Stimulated activated CD8-positive, alpha-beta memory T cell treated with anti-CD3 and anti-CD28 coated beads, Interleukin-12 subunit alpha, Interleukin-12 subunit beta, amount 100 ng/mL, for 4 hours (primary cell): ENCODE measurements at places on chromosomes 7 and 10.

DNA sequence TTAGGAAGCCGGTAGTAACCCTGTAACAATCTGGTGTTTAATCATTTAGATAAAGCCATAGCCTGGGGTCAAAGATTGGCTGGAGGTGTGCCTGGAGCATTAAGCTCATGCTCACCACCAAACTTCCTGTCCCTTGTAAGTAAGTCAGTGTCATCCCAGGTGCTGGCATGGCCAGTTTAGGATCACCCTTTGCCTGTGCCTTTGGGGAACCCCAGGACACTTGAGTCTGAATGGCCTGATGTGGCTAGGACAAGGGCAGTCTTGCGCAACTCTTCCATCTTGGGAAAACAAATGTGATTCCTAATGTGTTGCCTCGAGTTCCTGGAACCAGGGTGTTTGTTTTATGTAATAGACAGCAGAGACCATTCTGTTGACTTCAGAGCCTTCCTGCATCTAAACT, 154.8 kb downstream of the GRK5 start:
- no peak for DNase-seq

- no peak for DNase-seq
Measured at GRCh38 chr7:157389951-157390730, 53.3 kb downstream of the DNAJB6 start.

DNA sequence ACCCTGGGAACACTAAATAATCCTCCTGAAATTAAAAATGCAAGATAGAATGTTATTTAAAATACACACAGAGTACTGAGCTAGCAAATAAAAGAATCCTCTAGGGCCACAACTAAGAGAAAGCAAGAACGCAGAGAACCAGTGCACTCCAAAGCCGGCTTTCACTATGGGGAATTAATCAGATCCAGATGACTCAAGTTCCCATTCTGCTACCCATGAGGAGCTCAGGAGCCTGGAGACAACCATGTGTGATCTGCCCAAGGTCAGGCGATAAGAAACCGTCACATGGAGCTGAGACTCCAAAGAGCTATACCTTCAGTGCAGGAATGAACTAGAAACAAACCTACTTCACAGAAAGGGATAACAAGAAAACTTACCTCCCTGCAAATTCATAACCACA, 19.5 kb upstream of the CYREN start:
- no peak for DNase-seq

DNA sequence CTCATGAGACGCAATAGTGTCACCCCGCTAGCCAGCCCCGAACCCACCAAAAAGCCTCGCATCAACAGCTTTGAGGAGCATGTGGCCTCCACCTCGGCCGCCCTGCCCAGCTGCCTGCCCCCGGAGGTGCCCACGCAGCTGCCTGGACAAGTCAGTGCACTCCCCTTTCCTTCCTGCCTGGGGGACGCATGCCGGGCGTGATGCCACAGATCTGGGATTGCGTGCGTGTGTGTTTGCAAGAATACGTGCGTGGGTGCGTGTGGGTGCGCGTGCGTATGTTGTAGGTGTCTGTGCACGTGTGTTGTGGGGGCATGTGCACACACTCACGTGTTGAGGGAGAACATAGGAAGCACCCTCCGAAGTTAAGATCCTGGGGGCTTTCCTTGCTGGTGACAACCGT, 23.5 kb downstream of the PFKFB3 start:
- DNase-seq, result no peak

DNA sequence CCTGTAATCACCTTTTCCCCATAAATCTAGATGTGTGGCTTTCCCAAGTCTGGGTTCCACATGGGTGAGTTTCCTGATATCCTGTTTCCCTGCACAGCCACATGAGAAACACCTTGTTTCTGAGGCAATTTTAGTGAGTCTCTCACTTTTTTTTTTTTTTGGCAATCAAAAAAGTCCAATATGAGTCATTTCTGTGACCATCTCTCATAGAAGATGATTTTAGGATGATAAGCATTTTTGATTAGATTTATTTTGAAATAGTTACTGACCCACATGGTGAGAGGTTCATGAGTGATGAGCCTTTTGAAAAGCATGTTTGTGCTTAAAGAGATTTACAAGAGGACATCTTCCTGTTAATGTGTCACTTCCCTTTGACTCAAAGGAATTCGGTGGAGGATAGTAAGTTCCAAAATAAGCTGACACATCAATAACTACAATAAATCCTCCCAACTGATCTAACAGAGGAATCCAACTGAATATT, 464.0 kb downstream of the INHBA start:
- DNase-seq, result no peak

DNA sequence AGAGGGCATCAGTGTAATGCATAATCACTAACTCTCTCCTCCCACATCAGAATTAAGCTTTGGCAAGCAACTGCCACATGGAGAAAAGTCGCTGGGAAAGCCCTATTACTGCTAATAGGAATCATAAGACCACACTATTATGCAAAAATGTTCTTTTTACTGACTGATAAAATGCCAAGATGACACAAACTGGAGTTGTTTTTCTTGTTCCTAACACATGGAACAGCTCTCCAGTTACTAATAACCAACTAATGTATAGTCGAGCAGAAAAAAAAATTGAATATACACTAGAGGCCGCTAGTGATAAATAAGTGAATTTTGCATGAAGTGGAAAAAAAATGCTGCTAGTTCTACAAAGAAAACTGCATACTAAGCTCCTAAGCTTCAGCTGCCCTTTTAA, 165.6 kb downstream of the TPK1 start:
- DNase-seq, result no peak

- no peak for DNase-seq
Measured at GRCh38 chr7:119959811-119960210, 313.2 kb upstream of the KCND2 start.
